D721Med (cell line): ENCODE measurements at places on chromosomes 3 and 15.
A peak's percentile ranks its signal among the peaks of the same experiment; 100 is the strongest.

DNA sequence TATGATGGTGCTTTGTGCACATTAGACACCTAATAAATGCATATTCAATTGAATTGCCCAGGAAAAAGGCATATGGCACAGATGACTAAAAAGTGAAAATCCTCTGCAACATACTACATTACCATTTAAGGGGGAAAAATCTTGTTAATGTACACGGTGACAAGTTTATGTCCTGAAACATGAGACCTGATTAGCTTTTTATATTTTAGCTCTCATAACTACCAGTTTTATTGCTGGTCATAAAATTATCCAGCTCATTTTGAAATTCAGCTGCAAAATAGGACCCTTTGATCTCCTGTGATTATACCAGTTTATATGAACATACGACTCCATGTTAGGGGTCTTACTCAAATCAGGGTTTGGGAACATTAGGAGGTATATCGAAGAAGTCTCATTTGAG, 684.6 kb upstream of the CCDC54 start:
- no peak for DNase-seq

DNA sequence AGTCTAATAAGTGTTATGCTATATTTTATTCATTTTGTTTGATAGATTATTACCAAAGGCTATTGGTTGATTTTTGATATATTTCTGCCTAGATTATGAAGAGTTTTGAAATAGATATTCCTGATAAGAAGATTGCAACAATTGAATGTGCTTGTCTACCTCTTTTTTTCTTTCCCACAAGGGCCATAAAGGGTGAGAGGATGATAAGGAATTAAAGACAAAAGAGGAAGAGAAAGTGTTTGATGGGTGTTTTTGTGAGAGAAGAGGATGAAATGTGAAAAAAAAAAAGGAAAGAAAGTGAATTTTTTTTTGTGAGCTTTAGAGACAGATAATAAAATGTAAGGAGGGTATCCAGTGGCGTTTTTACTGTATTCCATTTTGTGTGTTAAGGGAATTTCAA, 244.4 kb downstream of the CHST2 start:
- no peak for DNase-seq

DNA sequence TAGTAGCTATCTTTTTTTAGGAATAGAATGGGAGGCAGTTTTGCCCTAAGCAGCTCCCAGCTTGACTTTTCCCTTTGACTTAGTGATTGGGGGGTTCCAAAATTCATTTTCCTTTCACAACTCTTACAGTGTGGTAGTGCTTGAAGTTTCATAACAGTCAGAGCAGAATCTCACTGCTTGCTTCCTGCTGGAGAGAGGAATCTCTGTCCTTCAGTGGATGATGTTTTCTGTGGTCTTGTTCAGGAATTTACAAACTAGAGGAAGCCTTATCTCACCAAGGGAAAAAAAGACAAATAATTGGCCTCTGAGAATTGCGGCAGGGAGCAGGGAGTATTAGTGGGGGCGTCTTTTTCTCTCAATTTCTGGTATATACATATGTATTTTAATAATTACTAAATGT, 326.6 kb upstream of the C2CD4B start:
- DNase-seq = no peak

DNA sequence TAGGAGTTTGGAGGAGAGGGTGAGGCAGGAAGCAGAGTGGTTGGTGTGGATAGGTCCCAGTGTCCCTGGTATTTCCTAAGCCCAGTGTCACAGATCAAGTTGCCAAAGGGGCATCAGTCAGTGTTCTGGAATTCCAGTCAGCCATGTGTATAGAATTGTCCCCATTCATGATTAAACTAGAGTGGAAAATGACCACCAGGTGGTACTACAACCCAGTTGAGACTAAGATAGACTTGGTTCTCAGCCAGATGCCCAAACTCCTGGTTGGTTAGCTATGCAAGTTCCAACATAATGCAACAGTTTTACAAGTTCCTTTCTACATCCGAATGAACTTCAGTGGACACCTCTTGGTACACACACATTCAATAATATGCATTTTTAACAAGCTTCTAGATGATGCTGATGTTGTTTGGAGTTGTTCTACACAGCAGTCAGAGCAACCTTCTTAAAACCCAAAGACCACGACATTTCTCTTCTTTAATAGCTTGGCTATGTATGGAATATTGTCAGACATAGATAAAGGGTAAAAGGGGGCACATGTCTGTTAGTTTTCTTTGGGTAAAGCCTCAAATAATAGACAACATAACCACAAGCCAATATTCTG, 8.4 kb upstream of the ATR start:
- DNase-seq = peak; percentile 35

- no peak for DNase-seq
These were observed 32.2 kb downstream of the ANAPC13 start for GRCh38 chr3:134453631-134454030.

GRCh38 chr15:99445272-99445850, 120.4 kb upstream of the MEF2A start:
- DNase-seq = no peak

- DNase-seq = no peak
These were observed 78.5 kb downstream of the CD200 start for GRCh38 chr3:112411425-112411824.

- no peak for DNase-seq
These were observed 54.0 kb upstream of the DLG1 start for GRCh38 chr3:197352382-197352781.

- no peak for DNase-seq
These were observed 1058.6 kb downstream of the NTRK3 start for GRCh38 chr15:87197981-87198380.

DNA sequence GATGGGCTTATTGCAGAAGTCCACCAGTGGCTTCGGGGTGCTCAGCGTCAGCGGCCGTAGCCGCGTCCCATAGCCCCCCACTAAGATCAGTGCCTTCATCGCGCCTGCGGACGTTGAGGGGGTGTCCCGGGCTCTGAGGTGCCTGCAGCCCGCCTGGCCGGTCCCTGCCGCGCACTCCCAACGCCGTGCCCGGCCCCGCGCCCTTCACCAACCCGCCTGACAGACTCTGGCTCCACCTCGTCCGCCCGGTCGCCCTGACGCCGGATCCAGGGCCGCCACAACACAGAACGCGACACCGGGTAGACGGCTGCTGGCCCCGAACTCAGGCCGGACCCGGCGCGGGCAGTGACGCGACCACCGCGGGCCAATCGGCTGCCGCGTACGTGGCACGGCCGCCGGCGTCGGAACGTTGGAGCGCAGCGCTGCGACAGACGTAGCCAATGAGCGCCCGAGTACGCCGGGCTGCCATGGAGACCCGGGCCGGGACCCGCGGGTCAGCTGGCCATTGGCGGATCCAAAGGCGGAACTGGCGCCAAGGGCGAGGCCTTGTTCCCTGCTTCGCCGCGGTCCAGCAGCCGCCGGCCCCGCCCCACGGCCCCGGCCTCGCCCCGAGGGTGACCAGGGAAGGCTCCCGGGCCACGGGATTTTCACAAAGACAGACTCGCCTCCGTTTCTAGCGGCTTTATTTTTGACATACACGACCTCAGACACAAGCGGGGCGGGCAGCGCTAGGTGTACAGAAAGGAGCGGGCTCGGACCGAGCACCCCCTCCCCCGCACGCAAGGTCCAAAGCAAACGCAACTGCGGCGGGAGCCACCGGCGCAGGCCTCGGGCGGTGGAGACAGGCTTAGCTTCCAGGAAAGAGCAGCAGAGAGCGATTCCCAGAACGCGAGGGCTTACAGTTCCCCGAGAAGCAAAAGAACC, at the start of gene GMPPB:
Gene GMPPB, minus strand, starts transcription at position 324 of the 924 bp plus-strand sequence. Its CDS starts 225 bp downstream, at position 99.
- peak; percentile 98 for DNase-seq

- DNase-seq = no peak
These were observed 684.2 kb upstream of the CFAP20DC start for GRCh38 chr3:59734061-59734460.

- DNase-seq = no peak
These were observed 64.8 kb upstream of the RAP2B start for GRCh38 chr3:153097213-153097612.

- DNase-seq = no peak
These were observed 13.4 kb upstream of the SATB1 start for GRCh38 chr3:18438586-18438985.

DNA sequence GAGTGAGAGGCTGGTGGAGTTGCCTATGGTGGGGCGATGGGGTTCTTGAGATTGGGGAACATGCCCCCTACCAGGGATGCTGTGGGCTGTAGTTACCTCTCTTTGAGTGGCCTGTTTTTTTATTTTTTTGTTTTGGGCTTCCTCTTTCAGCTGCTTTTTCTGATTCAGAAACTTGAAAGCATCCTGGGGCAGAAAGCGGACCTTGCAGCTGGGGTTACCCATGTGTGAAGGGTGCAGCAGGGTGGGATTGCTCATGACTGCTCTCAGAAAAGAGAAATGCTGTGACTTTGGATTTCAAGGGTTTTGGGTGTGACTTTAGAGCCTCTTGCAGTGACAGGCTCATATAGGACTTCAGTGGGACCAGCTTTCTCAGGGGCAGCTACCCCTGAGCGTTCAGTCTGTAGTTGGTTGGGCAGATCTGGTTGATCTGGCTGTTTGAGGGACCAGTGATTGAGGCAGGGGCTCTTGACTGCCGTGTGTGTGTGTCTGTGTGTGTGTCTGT, 1.8 kb downstream of the LIMD1 start:
- DNase-seq = no peak

DNA sequence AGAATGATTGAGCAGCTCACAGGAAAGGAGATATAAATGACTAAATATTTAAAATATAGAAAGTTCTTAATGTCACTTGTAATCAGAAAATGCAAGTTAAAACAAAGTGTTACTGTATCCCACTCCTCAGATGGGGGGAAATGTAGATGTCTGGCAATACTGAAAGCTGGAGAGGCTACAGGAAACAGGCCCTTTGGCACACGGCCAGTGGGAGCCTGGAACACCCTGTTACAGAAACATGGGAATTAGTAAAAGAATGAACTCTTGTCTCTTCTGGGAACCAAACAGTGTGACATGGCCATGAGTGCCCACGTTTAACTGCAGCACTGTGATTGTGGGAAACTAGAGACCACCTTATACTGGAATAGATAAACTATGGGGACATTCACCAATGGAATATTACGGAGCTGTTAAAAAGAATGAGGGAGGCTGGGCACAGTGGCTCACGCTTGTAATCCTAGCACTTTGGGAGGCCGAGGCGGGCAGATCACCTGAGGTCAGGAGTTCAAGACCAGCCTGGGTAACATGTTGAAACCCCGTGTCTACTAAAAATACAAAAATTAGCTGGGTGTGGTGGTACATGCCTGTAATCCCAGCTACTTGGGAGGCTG, 50.2 kb downstream of the CDCP1 start:
- no peak for DNase-seq

DNA sequence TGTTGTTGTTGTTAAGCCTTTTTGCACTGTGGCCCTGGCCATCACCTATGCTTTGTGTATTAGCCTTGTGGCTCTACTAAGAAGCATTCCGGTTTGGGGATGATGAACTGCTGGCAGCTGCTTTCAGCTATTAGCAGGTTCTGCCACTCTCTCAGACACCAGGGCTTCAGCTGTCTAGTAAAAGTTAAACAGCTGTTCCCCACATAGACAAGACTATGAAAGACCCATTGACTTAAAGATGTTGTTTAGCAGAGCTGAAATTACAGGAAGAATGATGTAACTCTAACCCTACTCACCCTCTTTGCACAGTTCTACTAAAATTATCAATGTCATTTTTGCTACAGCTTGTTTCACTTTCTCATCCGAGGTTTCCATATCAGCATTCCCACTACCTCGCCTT, 131.2 kb upstream of the CGNL1 start:
- no peak for DNase-seq

- no peak for DNase-seq
These were observed 24.4 kb downstream of the SLC2A2 start for GRCh38 chr3:171001957-171002694.

DNA sequence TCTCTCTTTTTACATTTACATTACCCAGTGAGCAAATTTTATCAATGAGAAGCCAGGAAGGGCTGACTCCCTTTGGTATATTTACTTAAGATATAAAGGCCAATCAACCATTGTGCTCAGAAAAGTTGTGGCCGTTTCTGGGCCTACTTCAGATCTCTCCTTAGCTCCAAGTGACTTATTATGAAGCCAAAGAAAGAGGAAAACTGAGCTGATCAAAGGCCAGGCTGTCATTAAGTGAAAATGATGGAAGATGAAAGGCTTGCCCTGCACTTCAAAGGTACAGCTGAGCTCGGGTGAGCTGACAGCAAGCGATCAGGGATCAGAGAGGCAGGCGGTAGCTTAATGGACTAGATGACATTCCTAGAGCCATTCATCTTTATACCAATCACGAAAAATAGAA, 24.8 kb downstream of the VGLL4 start:
- no peak for DNase-seq

GRCh38 chr3:104879919-104880318, 486.8 kb upstream of the ALCAM start:
- no peak for DNase-seq

GRCh38 chr15:85004550-85004949, 22.9 kb downstream of the PDE8A start:
- DNase-seq = no peak

DNA sequence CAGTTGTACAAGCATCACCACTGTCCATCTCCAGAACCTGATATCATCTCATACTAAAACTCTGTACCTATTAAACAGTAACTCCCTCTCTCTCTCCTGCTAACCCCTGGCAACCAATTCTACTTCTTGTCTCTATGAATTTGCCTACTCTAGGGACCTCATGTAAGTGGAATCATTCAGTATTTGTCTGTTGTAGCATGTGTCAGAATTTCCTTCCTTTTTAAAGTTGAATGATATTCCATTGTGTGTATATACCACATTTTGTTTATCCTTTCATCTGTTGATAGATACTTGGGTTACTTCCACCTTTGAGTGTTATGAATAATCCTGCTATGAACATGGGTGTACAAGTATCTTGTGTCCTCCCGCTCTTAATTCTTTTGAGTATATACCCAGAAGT, 16.6 kb downstream of the ZNF592 start:
- DNase-seq = no peak

DNA sequence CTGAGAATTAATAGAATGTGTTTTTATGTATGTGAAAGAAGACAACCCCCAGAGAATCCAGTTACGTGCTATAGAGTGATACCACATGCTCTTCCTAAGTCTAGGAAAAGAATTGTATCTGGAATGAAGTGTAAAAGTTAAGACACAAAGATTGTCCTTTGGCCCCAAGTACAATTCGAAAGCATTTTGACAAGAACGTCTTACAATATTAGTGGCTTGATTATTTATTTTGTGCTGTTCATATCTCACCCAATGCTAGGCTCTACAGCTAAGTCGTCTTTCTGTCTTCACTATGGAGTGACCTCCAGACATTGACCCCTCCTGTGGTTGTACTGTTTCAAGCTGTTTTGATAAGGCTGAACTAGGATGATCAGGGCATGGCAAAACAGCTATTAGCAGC, 345.7 kb upstream of the C2CD4B start:
- no peak for DNase-seq
